ENCODE measurements at places on chromosomes 1 and 21. TPM values are rescaled to one million over a fixed set of nuclear protein-coding genes. Genes with fewer than 3 reads are reported as not detected.

DNA sequence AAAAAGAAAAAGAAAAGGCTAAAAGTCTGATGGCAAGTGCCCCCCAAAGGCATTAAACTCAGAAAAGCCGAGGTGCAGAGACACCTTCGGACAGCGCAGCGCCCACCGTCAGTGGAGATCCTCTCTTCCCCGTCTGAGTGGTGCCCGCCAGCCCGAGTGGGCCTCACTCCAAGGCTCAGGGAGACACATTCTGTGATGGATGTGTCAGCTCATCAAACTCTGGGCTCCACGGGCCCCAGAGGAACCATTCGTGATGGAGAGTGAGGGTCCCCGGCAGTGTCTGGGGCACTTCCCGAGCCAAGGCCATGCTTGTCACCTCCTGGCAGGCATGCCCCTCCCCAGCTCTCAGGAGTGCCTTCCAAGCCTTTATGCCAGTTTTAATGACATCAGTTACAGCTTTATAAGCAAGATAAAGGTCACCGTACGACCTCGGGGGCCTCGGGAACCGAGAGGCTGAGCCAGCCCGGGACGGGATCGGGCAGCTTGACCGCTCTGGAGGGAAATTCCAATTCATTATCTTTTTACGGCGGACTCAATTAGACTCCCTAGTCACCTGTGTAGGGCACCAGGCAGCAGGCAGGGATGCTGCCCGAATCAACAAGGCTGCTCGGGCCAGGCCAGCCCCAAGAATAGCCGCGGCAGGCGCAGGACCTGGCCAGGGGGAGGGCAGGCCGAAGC is 49.5 kb downstream of the MORN1 start:
- DNase-seq: no peak
- no peak overlapping the region for H3K4me3 ChIP-seq
- no peaks in the 10 kb centered on the region for H3K4me1 ChIP-seq
- no peaks in the 10 kb centered on the region for H3K27me3 ChIP-seq
- no peaks in the 10 kb centered on the region for H3K36me3 ChIP-seq

DNA sequence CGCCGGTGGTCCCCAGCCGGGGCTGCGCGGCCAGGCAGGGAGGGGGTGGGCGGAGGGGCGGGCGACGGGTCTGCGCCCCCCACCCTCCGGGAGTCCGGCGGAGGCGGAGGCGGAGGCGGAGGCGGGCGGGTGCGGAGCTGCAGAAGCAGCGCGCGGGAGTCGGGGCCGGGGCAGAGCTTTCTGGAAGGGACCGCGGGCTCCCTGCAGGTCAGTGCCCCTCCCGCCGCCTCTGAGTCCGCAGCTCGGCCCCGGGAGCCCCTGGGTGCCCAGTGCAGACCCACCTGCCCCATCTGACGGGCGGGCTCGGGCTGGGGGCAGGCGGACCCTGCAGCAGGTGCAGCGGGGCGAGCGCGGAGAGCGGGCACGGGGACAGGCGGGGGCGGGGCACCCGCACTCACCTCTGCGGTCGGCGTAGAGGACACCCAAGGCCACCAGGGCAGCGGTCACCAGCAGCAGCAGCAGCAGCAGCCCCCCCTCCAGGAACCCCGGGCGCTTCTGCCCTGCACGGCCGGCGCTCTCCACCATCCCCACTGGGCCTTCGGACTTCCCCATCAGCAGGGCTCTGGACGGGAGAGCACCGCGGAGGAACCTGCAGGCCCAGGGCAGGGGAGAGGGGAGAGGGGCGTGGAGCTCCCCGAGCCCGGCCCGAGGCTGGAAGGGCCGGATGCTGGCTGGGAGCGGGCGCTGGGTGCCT is 3.7 kb downstream of the MMEL1 start:
- no peaks in the 10 kb centered on the region for H3K36me3 ChIP-seq
- no peaks in the 10 kb centered on the region for H3K4me1 ChIP-seq
- no peak overlapping the region for H3K27ac ChIP-seq
- peak; percentile 63 for DNase-seq
- H3K27me3 ChIP-seq: peaks cover 54% of the 10 kb centered on the region

- DNase-seq: no peak
- H3K4me1 ChIP-seq: no peaks in the 10 kb centered on the region
- H3K4me3 ChIP-seq: no peak overlapping the region
- no peaks in the 10 kb centered on the region for H3K27me3 ChIP-seq
- no peak overlapping the region for H3K27ac ChIP-seq
Measured at GRCh38 chr1:61620536-61620935, 104.4 kb downstream of the TM2D1 start.

FRRS1 gene
- 6.8 TPM for total RNA-seq

DNA sequence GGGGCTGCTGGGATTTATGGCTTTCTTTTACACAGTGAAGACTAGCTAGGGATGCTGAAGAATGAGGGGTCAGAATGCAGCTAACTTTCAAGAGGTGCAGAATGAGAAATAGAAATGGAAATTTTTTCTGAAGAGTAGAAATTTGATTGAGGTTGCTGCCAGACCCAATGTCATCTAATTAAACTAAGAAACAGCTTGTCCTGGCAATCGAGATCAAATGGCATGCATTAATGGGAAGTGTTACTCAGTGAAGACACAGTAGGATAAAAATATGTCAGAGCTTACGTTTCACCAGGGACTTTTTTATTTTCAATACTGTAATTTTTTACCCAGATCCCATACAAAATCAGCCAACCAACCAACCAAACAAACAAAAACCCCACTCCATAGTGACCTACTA is 306.0 kb downstream of the GRIK1 start:
- H3K4me1 ChIP-seq: no peaks in the 10 kb centered on the region
- no peaks in the 10 kb centered on the region for H3K36me3 ChIP-seq
- no peak overlapping the region for H3K4me3 ChIP-seq
- no peak overlapping the region for H3K27ac ChIP-seq
- DNase-seq: no peak
- H3K27me3 ChIP-seq: no peaks in the 10 kb centered on the region

SYNJ1 gene
- total RNA-seq: 22.1 TPM

DNA sequence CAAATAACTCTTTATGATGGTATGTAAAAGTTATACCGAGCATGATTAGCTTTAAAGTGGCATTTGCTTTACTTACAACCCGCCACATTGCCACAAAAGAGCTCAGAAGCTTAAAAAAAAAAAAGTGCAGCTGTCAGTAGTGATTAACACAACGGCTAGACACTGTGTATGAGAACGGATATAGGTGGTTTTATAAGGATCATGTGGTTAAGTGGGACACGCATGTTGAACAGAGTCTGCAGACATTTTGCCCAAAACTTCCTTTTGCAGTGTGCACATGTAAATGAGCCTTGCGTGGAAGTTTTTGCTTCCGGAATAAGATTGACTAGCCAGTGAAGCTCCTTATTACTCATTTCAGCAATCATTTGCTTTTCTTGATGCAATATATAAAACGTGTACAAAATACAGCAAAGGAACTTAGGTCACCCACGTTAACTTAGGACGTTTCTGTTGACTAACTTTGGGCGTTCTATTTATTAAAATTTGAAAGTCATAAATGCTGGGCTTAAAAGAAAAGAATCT is 58.7 kb upstream of the RGS1 start:
- no peaks in the 10 kb centered on the region for H3K27me3 ChIP-seq
- H3K27ac ChIP-seq: peak overlapping the region; percentile 24
- no peaks in the 10 kb centered on the region for H3K36me3 ChIP-seq
- no peak overlapping the region for H3K4me3 ChIP-seq

DNA sequence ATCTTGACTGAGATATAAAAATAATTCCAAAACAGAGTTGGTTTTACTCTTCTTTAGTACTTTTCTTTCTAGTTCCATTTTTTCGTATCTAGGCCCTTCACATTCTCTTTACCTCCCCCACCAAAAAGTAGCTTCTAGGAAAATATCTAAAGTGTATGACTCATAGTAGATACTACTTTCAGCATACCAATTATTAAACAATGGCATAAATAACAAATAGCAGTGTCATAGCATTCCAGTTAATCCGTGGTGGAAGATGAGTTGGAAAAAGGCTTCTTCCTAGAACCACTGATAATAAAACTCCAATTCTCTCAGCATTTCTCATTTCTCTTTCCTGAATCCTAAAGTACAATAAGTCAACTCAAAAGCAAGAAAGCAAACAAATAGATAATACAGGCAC is 859.0 kb upstream of the B3GALT2 start:
- DNase-seq: no peak
- no peaks in the 10 kb centered on the region for H3K4me1 ChIP-seq
- H3K27ac ChIP-seq: no peak overlapping the region
- H3K36me3 ChIP-seq: no peaks in the 10 kb centered on the region
- H3K4me3 ChIP-seq: no peak overlapping the region

DNA sequence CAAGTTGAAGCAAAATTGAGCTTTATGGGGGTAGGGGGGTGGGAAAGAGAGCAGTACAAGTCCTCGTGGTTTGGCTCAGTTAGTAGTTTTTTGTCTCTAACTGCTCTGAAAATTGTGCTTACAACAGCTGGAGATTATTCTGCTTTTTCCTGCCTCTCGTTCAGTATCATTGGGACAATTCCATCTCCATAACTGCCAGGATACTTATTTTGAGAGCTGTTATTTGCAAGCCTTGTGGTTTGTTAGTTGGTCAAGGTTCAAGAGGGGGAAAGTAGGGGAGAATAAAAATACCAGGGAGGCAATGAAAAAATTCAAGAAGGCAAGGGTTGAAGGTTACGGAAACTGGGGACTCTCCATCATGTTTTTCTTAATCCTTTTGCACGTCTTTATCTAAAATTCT is 811.8 kb upstream of the ADGRL2 start:
- no peak overlapping the region for H3K27ac ChIP-seq
- H3K27me3 ChIP-seq: no peaks in the 10 kb centered on the region
- no peak overlapping the region for H3K4me3 ChIP-seq
- no peaks in the 10 kb centered on the region for H3K36me3 ChIP-seq
- H3K4me1 ChIP-seq: no peaks in the 10 kb centered on the region
- DNase-seq: no peak

- peaks cover 5% of the 10 kb centered on the region for H3K27me3 ChIP-seq
- no peak overlapping the region for H3K27ac ChIP-seq
- H3K4me3 ChIP-seq: no peak overlapping the region
Measured at GRCh38 chr21:38129711-38130110, 127.1 kb upstream of the KCNJ15 start.
